NCI-H510A treated with DMSO at 0.1 percent for 48 hours (cell line): ENCODE measurements at places on chromosomes 5 and 9.

DNA sequence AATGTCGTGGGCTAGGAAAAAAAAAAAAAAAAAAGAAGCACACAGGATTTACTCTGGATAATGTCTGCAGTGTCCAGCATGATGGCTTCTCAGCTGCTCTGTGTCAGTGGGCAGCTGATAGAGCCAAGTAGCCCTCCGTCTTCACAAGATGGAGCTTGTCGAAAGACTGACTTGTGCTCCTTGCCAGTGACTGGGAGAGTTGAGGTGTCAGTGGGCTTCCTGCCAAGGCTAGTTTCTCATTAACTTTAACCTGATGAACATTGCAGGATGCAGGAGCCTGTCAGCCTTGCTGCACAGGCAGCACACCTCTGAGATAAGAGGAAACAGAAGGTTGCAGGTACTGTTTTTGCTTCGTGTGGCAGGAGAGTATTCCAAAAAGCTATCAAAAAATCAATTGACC lies 171.4 kb upstream of the SGCD start:
- DNase-seq = no peak

- DNase-seq = no peak
These were observed 30.3 kb downstream of the MELK start for GRCh38 chr9:36603006-36603405.

- no peak for DNase-seq
These were observed 17.0 kb upstream of the ERGIC1 start for GRCh38 chr5:172816925-172817562.

DNA sequence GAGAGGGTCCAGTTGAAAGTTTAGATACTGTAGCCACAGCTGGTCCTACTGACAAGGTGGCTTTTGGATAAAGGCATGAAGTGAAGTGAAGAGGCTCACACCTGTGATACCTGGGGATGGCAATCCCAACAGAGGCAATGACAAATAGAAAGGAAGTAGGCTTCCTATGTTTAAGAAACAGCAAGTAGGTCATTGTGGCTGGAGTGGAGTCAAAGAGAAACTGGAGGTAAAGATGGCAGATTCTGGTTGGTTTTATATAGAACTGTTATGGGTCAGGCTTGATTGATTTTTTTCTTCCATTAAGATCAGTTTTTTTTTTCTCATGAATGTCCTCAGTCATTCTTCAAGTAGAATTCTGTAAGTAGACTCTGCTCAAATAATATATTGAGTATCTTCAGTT lies 79.5 kb downstream of the ANXA1 start:
- DNase-seq = no peak

DNA sequence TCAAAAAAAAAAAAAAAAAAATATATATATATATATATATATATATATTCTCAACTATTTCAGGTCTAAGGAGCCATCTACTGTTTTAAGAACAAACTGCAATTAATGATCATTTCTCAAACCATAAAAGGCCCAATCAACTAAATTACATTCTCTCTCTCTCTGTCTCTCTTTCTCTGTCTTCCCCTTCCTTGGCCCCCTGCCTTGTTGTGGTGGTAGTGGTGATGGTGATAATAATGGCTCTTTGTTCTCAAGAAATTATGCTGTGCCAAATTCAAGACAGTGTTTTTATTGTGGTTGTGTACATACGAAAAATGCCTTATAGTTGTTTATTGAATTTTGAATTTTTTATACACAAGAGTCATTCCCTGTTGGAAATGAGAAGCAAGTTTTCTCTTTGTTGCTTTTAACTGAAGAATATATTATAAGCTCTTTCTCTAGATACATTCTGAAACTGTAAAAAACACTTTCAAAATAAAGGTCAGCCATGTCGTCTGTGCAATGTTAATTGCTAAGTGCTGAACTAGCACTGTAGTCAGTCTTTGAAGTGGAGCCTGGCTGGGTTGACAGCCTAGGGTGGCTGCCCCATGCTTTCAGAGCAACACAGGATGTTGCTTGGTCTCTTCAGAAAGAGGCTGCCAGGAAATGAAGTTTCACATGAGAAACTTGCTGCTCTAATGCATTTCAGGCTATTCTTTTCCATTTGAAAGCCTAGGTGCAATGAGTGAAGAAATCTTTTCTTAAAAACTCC lies 96.0 kb downstream of the HINT1 start:
- peak; percentile 5 for DNase-seq
